ENCODE measurements at places on chromosomes 2 and 18. TPM values are rescaled to one million over a fixed set of nuclear protein-coding genes. Genes with fewer than 3 reads are reported as not detected.
A peak's percentile ranks its signal among the peaks of the same experiment; 100 is the strongest.

The CIAO1 gene
- total RNA-seq: 69.9 TPM

GRCh38 chr2:45125232-45125631 lies 116.0 kb upstream of the SIX2 start:
- H3K27ac ChIP-seq: no peak overlapping the region
- no peak overlapping the region for H3K4me3 ChIP-seq
- no peaks in the 10 kb centered on the region for H3K27me3 ChIP-seq
- no peaks in the 10 kb centered on the region for H3K4me1 ChIP-seq
- no peaks in the 10 kb centered on the region for H3K36me3 ChIP-seq

- H3K27me3 ChIP-seq: no peaks in the 10 kb centered on the region
- no peak overlapping the region for H3K27ac ChIP-seq
- no peaks in the 10 kb centered on the region for H3K4me1 ChIP-seq
Observed at GRCh38 chr2:128498589-128498988, 179.9 kb upstream of the HS6ST1 start.

The HRH4 gene
- not detected for total RNA-seq

DNA sequence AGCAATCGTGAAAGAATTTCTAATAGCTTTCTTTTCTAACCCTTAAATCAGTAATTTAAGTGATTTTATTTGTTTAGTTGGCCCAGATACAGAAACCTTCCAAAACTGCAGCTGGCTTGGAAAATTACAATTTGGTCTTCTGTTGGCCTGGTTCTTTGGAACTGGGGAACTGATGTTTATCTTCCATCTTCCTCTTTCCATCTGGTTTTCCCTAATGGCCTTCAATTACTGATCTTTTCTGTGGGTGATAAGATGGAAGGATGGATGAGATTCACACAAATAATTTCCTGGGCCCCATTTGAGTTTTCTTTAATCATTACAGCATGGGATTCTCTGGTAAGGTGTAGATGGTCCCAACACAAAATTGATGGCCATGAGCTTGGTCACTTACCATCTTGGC lies 106.5 kb upstream of the CHRNA1 start:
- DNase-seq: no peak
- H3K4me3 ChIP-seq: no peak overlapping the region
- no peaks in the 10 kb centered on the region for H3K36me3 ChIP-seq
- H3K27ac ChIP-seq: no peak overlapping the region
- H3K4me1 ChIP-seq: peaks cover 9% of the 10 kb centered on the region
- no peaks in the 10 kb centered on the region for H3K27me3 ChIP-seq

- no peak overlapping the region for H3K27ac ChIP-seq
- no peak overlapping the region for H3K4me3 ChIP-seq
- H3K27me3 ChIP-seq: no peaks in the 10 kb centered on the region
- H3K4me1 ChIP-seq: no peaks in the 10 kb centered on the region
Observed at GRCh38 chr2:39408351-39409136, 28.5 kb downstream of the MAP4K3 start.

DNA sequence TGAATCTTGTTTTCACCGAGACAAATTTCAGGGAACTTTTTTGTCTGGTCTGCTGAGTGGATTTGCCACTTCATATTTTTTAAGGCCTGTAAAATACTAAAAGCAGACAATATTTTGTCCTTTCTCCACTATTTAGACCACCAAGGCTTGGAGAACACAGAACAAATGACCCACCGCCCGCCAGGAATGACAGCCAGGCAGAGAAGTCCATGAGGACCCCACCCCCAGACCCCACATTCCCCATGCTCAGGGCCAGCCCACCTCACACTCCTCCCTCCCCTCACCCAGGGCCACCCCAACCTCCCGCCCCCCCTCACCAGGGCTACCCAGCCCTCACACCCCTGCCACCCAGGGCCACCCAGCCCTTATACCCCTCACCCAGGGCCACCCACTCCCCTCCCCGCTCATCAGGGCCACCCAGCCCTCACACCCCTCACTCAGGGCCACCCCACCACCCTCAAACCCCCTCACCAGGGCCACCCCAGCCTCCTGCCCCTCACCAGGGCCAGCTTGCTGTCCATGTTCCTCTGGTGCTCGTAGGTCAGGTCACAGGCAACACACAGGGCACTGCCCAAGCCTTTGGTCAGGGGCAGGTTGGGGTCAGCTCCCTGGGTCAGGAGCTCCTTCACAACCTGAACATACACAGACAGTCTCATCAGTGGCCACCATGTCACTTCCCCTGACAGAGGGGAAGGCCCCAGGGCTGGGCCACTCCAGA lies 50.6 kb downstream of the ANKMY1 start:
- no peaks in the 10 kb centered on the region for H3K4me1 ChIP-seq
- peaks cover 2% of the 10 kb centered on the region for H3K27me3 ChIP-seq
- DNase-seq: no peak
- no peak overlapping the region for H3K4me3 ChIP-seq

The TRIM43B gene
- total RNA-seq: not detected

The KLHL30 gene
- 0.08 TPM for total RNA-seq

DNA sequence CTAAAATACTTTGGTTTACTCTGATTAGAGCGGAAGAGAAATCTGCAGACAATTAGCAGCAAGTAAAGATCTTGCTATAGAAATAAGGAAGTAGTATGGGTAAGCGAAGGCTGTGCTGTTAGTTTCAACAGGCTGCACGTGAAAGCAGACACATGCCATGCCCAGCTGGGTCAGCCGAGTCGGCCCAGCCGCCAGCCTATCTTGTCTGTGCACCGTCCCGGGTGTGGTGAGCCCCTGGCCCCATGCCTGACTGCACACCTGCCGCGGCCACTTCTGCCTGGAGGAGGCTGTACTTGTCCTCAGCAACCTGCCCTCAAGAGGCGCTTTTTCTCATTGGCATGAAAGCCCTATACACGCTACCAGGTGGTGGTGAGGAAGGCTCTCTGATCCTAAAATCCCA lies 185.5 kb downstream of the SEPTIN10 start:
- no peak overlapping the region for H3K4me3 ChIP-seq
- no peak for DNase-seq
- H3K27me3 ChIP-seq: no peaks in the 10 kb centered on the region
- no peak overlapping the region for H3K27ac ChIP-seq
- no peaks in the 10 kb centered on the region for H3K36me3 ChIP-seq
- no peaks in the 10 kb centered on the region for H3K4me1 ChIP-seq

DNA sequence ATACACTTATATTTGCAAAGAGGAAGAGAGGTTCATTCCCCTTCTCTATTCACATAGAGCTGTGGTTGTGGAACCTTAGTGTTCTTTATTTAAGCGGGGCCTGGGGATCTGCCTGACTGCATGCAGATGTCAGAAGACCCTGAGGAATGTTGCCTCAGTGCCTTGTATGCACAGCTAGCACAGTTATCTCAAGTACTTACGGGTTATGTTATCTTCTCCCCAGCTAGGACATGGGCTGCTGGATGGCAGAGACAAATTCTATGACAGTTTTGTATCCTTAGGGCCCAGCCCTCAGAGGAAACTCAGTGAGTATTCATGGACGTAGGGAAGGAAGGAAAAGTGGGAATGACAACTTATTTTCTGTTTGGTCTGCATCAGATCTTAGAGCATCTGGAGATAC lies 37.7 kb upstream of the RTN4 start:
- H3K4me1 ChIP-seq: no peaks in the 10 kb centered on the region
- H3K27me3 ChIP-seq: no peaks in the 10 kb centered on the region
- DNase-seq: no peak
- no peak overlapping the region for H3K4me3 ChIP-seq
- no peak overlapping the region for H3K27ac ChIP-seq
- H3K36me3 ChIP-seq: no peaks in the 10 kb centered on the region

- no peak overlapping the region for H3K27ac ChIP-seq
- no peaks in the 10 kb centered on the region for H3K4me1 ChIP-seq
- no peak for DNase-seq
- H3K4me3 ChIP-seq: no peak overlapping the region
Observed at GRCh38 chr2:121521359-121521758, 9.3 kb upstream of the RNU4ATAC start.

- H3K4me1 ChIP-seq: no peaks in the 10 kb centered on the region
- H3K27me3 ChIP-seq: no peaks in the 10 kb centered on the region
- no peak overlapping the region for H3K4me3 ChIP-seq
Observed at GRCh38 chr18:27803957-27804356, 373.0 kb downstream of the CDH2 start.

The AGXT gene
- not detected for total RNA-seq

The CNTNAP5 gene
- total RNA-seq: 0.17 TPM

The MYO1B gene
- total RNA-seq: 61.2 TPM

The C2orf66 gene
- total RNA-seq: not detected

DNA sequence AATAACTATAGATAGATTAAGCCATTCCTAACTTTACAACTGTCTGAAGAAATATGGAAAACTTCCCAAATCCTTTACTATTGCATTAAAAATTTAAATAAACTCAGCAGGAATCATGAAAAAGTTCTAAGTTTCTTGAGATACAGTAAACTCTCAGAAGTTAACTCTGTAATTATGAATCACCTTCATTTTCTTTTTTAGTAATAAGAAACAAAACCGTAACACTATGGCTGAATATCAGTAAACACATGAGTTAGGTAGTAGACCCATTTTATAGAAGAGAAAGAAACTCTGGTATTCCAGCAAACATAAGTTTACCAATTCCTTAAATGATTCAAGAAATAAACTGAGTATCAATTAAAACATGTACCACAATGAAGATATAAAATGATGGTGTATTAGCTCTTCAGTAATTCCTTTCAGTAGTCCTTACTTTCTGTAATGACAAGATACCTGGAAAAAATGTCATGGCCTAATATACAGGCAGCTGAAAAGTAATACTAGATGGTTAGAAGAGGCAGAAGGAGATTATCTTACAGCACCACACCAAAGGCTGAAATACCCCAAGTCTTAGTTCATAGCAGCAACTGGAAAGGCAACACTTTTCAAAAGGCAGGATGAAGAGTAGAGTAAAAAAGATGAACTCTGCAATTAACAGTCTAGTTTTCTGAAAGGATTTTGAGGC lies 11.5 kb downstream of the TRIP12 start:
- H3K27ac ChIP-seq: no peak overlapping the region
- H3K36me3 ChIP-seq: peaks cover 4% of the 10 kb centered on the region

- no peak overlapping the region for H3K4me3 ChIP-seq
- H3K4me1 ChIP-seq: no peaks in the 10 kb centered on the region
- DNase-seq: no peak
Observed at GRCh38 chr2:45941531-45942236, 290.2 kb downstream of the PRKCE start.

GRCh38 chr2:47070155-47070919 lies 84.8 kb downstream of the STPG4 start:
- peak overlapping the region; percentile 55 for H3K27ac ChIP-seq
- no peak overlapping the region for H3K4me3 ChIP-seq
- DNase-seq: no peak
- peaks cover 22% of the 10 kb centered on the region for H3K4me1 ChIP-seq
- H3K27me3 ChIP-seq: no peaks in the 10 kb centered on the region
- no peaks in the 10 kb centered on the region for H3K36me3 ChIP-seq

DNA sequence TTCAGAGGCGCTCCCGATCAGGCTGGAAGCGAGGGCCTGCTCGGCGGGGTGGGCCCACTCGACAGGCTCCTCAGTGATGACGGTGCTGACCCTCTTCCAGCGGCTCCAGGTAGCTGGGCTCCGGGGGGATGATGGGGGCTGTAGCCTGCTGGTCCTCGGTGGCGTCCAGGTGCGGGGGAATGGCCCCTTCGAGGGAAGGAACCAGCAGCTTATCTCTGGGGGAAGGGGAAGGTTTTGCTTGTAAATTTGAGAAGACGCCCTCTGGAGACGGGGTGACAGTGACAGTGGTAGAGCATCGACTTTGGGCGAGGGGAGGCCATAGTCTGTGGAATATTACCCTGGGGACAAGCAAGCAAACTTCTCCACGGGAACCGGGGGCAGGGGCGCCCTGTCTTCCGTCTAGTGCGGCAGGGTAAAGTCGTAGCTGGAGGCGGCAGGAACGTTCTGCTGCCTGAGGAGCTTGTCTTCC lies 891.9 kb upstream of the LRRTM1 start:
- H3K4me3 ChIP-seq: no peak overlapping the region
- no peaks in the 10 kb centered on the region for H3K4me1 ChIP-seq
- H3K27ac ChIP-seq: no peak overlapping the region

GRCh38 chr2:33645861-33646260 lies 46.8 kb upstream of the FAM98A start:
- DNase-seq: no peak
- no peaks in the 10 kb centered on the region for H3K27me3 ChIP-seq
- H3K27ac ChIP-seq: no peak overlapping the region
- no peak overlapping the region for H3K4me3 ChIP-seq
- no peaks in the 10 kb centered on the region for H3K4me1 ChIP-seq

The SERPINB13 gene
- not detected for total RNA-seq

- no peaks in the 10 kb centered on the region for H3K36me3 ChIP-seq
- DNase-seq: no peak
- no peak overlapping the region for H3K4me3 ChIP-seq
- H3K27ac ChIP-seq: peak overlapping the region; percentile 83
- peaks cover 24% of the 10 kb centered on the region for H3K4me1 ChIP-seq
Observed at GRCh38 chr18:3525870-3526420, 76.0 kb downstream of the TGIF1 start.

GRCh38 chr18:48745293-48745692 lies 205.5 kb downstream of the SMAD7 start:
- H3K36me3 ChIP-seq: no peaks in the 10 kb centered on the region
- no peaks in the 10 kb centered on the region for H3K4me1 ChIP-seq
- no peak overlapping the region for H3K4me3 ChIP-seq

DNA sequence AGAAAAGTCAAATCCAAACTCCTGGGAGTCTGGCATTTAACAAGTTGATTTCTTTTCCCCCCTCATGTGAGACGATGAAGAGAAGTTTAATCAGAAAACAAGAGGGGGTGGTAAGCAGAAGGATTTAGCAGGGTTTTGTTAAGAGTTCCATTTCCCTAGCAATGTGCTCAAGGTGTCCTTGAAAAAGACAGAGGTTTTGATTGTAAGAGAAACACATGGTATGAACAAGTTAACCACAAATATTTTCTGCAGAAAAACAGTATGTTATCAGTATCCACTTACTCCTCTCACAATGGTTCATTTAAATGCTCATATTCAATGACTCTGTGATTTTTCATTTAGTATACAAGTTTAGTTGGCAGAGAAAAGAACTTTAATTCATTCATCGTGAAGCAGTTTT lies 26.8 kb downstream of the LAMA1 start:
- peaks cover 6% of the 10 kb centered on the region for H3K4me1 ChIP-seq
- no peak for DNase-seq
- no peaks in the 10 kb centered on the region for H3K36me3 ChIP-seq

- H3K27me3 ChIP-seq: no peaks in the 10 kb centered on the region
- H3K4me3 ChIP-seq: no peak overlapping the region
- no peaks in the 10 kb centered on the region for H3K36me3 ChIP-seq
- no peak overlapping the region for H3K27ac ChIP-seq
Observed at GRCh38 chr2:218517434-218518206, 50.5 kb downstream of the USP37 start.

The NPHP1 gene
- total RNA-seq: 3.3 TPM

The WDFY1 gene
- total RNA-seq: 94.7 TPM

GRCh38 chr2:172863341-172863740 lies 127.7 kb downstream of the RAPGEF4 start:
- H3K27ac ChIP-seq: no peak overlapping the region
- no peaks in the 10 kb centered on the region for H3K27me3 ChIP-seq
- DNase-seq: no peak
- H3K4me1 ChIP-seq: no peaks in the 10 kb centered on the region
- H3K36me3 ChIP-seq: no peaks in the 10 kb centered on the region
- no peak overlapping the region for H3K4me3 ChIP-seq

The SRD5A2 gene
- total RNA-seq: not detected

The SMCHD1 gene
- 32.0 TPM for total RNA-seq
